ENCODE measurements at places on chromosomes 13 and 19.

- DNase-seq, result no peak
Measured at GRCh38 chr13:46146898-46147297, 35.1 kb downstream of the LCP1 start.

DNA sequence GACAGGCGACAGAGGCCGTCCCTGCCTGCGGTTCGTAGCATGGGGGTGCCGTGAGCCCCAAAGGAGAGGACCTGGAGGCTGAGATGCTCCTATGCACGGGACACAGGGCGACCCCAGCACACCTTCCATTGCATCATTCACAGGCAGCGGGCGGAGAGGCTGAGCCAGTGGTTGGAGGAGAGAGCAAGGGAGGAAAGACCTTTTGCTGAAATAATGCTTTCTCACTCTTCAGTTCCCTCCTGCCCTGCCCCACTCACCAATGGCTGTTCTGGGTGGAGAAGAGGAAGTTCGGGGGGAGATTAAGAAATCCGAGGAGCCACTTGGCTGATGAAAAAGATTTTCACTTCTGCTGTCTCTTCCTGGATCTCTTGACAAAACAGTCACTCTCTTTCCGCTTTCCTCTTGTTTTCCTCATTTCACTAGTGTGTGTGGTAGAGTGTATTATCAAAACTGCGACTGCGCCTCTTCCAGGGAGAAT, at the start of gene NLRP12:
Gene NLRP12, minus strand, starts transcription at position 181 of the 478 bp plus-strand sequence. Its CDS starts 140 bp downstream, at position 41.
- DNase-seq, result no peak

- no peak for DNase-seq
Measured at GRCh38 chr19:31270897-31271296, 78.3 kb downstream of the TSHZ3 start.

GRCh38 chr13:98301721-98302120, 124.7 kb upstream of the RNF113B start:
- DNase-seq, result no peak

GRCh38 chr13:77554069-77554468, 18.6 kb downstream of the SCEL start:
- DNase-seq, result no peak

DNA sequence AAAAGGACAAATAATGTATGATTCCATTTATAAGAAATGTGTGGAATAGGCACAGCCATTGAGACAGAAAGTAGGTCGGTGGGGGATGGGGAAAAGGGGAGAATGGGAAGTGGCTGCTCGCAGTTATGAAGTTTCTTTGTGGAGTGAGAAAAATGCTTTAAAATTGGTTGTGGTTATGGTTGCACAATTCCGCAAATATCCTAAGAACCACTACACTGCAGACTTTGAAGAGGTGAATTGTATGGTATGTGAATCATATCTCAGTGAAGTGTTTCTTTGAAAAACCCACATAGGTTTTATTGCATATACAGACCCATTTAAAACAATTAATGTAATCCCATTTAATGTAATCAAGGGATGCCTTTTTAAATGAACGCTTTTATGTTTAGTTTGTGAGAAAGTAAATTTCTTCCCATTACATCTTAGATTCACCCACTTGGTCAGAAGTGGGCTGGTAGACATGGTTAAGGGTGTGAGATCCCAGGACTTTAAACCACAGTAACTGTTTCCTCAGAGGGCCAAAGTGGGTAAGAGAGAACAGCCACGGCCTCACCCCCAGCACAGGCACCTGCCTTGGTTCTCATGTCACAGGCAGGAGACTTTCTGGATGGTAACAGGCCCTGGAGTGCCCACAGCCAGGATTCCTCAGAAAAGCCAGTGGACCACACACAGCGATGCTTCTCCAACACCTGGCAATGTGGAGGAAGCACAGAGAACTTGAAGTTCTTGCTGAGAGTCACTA, 119.3 kb upstream of the GJB6 start:
- no peak for DNase-seq

GRCh38 chr19:6188811-6189210, 53.3 kb downstream of the ACSBG2 start:
- no peak for DNase-seq

- no peak for DNase-seq
Measured at GRCh38 chr19:41328157-41328841, 18.3 kb downstream of the CCDC97 start.

- no peak for DNase-seq
Measured at GRCh38 chr13:100179276-100179675, 90.4 kb downstream of the PCCA start.

GRCh38 chr13:109198585-109198984, 569.2 kb downstream of the MYO16 start:
- DNase-seq, result no peak

DNA sequence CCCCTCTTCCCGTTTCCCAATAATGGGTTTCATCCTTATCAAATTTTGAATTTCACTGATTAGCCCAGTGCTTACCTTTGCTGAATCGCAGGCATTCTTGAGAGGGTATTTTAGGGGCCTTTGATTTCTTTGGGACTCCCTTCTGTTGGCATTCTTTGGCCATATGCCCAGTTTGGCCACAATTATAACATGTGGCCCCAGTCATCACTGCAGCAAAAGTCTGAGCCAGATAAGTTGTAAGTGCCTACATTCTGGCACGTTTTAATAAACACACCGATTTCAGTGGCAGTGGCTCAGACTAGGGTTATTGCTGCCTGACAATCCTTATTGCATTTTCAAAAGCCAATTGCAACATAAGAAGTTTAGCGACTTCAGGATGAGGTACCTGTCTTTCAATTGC, 41.4 kb downstream of the ZNF726 start:
- DNase-seq, result no peak

DNA sequence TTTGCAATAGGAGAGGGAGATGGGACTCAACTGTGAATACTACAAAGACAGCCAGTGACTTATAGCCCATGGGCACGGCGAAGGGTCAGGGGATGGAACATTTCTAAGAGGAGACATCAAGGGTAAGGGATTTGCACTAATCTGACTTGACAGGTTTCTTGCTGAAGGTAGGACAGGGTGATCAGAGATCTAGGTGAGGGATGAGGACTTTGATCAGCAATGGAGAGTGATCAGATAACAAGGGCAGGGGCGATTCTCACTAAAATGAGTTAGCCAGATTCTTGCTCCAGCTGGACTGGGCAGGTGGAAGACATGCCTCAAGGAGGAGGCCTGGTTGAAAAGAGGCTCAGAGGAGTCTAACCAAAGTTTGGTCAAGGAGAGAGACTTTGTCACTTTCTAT, 209.2 kb downstream of the SLC7A1 start:
- DNase-seq, result no peak

DNA sequence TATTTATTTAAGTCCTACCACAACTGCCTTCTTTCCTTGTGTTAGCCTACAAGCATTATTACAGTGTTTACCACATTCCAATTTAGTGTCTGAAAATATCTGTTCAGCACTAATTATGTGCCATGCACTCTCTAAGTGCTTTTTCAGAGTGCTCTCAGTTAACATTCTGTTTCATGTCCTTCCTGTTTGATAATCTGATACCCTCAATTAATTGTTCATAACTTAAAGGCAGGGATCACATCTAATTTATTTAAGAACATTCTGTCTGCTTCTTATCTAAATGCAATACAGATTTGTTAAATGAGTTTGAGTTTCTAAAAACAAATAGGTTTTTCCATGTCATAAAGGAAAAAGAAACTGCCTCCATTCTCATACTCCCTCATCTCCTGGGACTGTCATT, 649.6 kb upstream of the ATXN8OS start:
- DNase-seq, result no peak

- no peak for DNase-seq
Measured at GRCh38 chr13:52451135-52451804, 836 bp upstream of the VPS36 start.

GRCh38 chr13:107534548-107534947, 680.8 kb downstream of the LIG4 start:
- no peak for DNase-seq

DNA sequence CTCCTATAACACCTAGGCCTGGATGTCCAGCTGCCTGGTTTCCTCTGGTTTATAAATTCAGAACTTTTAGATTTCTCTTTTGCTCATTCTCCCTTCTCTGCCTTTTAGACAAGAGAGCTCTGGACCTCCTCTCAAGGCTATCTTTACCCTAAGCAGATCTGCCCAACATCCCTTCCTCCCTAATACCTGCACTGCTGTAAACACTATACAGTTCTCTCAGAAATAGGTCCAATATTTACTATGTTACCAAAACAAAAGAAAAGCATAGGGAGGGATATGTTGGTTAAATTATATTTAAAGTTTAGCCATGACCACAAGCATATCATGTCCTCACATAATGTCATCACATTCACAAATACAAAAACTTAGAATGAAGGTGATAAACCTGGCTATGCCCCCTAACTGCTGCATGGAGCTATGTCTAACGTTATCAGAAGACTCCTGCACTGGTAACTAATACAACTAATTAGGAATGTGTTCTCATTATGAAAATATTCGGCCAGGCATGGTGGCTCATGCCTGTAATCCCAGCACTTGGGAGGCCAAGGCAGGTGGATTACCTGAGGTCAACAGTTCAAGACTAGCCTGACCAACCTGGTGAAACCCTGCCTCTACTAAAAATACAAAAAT, 18.0 kb downstream of the KPNA3 start:
- DNase-seq, result no peak

- DNase-seq, result no peak
Measured at GRCh38 chr13:76012091-76012721, 376.1 kb downstream of the LMO7 start.

DNA sequence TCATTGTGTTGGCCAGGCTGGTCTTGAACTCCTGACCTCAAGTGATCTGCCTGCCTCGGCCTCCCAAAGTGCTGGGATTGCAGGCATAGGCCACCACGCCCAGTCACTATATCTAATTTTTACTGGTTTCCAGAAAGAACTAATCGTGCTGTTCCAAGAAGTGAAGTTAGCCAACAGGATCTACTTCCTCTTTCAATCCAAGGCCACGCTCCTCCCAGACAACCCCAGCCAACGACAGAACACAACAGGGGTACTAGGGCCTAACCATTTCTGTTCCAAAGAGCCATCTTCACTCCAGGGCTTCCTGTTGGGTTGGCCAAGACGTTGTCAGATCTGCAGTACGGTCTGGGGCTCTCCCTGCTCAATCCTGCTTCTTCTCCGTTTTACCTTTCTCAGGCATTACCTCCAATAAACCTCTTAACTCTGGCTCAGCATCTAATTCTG, 7.0 kb upstream of the LSM14A start:
- DNase-seq, result no peak

- DNase-seq, result no peak
Measured at GRCh38 chr19:28426730-28427225, 786.2 kb downstream of the UQCRFS1 start.

DNA sequence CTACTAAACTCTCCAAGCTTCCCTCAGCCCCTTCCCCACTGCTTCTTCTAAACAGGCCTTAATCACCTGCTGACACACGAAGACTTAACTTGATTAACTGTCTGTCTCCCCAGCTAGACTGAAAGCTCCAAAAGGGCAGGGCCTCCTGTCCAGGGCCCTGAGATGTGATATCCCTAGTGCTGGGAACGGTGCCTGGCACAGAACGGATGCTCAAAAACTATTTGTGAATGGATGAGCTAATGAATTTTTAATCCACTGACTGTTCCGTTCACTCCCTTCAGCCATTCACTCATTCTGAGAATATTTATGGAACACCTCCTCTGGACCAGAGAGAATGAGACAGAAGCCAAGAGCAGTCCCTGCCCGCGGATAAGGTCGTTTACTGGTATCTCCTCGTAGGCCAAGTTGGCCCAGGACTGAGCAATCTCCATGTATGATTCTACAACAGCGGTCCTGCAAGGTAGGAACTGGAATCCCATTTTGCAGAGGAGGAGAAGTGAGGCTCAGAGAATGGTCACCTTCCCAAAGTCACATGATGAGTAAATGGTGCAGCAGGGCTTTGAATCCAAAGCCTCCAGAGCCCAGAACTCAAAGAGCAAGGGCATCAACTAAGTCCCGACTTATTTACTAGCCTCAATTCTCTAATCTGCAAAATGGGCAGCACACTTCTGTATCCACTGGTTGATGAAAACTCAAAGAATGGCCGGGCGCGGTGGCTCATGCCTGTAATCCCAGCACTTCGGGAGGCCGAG, 3.4 kb downstream of the DMWD start:
- no peak for DNase-seq

DNA sequence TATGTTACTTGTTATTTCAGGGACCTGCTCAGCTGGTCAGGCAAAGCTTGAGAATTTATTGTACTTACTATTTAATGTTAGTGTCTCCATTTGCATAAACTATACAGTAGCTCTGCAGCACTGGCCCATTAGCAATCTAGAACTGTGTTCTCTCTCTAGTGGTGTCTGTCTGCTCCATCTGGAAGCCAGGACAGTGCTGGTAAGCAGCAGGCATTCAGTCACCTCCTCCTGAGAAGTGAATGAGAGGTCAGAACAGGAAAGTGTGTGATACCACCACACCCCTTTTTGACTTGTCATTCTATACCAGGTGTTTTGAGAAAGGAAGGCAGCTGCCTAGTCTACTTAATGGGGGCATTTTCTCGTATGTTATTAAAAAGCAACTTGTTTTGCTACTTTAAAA, 3.9 kb downstream of the COG3 start:
- no peak for DNase-seq

GRCh38 chr13:41643507-41643906, 186.2 kb downstream of the RGCC start:
- DNase-seq, result no peak
